ENCODE measurements at places on chromosomes 13 and 19.

DNA sequence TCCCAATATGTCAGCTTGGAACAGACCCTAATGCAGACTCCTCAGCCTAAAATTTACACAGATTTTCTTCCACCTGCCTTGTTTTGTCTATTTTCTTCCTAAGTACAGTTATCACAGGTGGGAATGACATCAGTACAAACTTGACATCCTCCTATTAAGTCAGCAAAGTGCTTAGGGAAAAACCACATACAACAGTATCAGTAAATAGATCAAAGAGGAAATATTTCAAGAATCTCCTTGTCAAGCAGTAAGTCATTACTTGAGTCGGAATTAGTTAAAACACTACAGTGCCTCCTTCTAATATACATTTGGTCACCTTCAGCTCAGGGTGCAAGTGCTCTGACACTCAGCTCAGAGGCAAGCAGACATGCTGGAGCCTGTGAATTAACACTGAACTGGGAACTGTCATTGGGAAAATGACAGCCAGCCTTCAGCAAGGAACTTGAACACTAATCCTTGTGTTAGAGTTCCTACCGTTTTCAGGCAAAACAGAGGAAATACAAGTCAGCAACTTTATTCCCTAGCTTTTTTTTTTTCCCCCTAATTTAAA lies 394.3 kb upstream of the HTR2A start:
- no peak for DNase-seq

DNA sequence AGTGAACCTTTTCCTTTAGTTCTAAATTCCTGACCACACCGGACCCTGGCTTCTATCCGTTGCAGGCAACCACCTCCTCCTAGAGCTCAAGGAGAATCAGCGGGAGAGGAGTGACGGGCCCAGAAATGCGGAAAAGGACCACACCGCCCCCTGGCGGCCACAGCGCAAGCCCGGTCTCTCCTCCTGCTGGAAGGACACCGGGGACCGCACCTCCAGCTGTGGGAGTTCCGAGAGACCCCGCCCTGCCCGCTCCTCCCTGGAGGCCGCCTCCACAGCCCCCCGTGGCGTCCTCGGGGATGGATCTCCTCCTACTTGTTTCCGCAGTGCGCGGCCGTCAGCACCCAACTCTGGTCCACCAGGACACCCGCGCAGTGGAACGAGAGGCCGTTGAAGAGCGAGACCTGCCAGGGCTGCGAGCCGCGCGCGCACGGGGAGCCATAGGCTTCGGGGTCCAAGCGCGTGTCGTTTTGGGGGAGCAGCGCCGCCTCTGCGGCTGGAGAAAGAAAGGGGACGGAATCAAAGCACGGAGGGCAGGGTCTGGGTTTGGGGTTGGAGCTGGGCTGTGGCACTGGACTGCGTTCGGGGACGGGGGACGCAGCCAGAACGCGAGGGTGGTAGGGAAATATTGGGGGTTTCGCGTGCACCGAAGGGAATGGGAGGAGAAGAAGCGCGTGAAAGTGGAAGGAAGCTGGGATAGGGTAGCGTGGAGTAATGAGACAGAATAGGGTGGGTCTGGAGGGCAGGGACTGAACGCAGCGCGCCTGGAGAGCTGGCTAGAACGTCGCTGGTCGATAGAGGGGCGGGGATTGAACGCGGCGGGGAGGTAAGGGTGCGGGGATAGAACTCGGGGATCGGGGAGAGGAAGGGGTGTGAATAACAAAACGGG lies 2.5 kb downstream of the KLK10 start:
- peak; percentile 94 for DNase-seq

DNA sequence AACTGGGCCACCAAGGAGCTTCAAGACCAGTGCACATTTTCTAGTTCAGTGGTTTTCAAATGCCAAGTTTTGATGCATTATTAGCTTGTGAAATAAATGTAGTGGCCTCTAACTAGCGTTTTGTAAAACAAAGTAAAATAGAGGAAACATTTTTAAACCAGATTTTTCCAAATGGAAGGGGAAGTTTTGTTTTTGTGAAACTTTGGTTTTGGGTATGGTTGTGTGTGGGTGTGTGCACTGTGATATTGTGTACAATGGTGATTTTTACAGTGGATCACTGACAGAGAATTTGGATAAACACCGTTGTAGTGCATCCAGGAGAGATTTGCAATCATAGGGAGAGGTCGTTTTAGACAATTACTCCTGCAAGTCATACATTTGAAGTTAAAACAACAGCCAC lies 108.9 kb downstream of the SLC7A1 start:
- no peak for DNase-seq

DNA sequence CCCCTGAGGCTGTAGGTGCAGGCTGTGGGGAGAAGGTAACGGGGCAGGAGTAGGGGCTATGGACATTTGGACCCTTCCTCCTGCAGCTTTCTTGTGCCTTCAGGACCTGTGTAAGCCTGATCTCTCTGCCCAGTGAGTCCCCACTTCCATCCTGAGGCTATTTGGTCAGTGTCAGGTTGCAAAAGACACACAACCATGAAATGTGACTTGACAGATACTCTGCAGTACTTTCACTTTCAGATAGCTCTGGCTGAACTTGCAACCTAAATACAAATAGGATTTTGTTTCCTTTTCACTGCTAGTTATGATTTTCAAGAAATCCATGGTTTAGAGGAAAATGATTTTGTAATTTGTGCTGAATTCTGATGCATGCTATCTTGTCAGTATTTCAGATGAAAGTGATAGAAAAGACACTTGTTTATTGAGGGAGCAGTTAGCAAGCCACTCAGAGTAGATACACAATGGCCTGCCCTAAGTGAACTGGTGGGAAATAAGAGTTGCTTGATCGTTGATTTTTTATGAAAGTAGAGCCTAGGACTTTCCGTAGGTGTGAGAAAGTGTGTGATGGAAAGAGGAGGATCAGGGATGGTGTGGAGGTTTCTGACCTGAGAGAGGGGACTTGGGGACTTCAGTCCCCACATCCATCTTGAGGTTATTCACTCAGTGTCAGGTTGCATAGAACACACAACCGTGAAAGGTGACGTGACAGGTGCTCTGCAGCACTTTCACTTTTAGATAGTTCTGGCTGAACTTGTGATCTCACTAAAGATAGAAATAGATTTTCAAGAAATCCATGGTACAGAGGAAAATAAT lies 18.1 kb upstream of the EID2 start:
- no peak for DNase-seq

- peak; percentile 87 for DNase-seq
These were observed 11.5 kb downstream of the S1PR2 start for GRCh38 chr19:10219678-10220077.
